ENCODE measurements at places on chromosomes 13 and 19. TPM values are rescaled to one million over a fixed set of nuclear protein-coding genes. Genes with fewer than 3 reads are reported as not detected.

DNA sequence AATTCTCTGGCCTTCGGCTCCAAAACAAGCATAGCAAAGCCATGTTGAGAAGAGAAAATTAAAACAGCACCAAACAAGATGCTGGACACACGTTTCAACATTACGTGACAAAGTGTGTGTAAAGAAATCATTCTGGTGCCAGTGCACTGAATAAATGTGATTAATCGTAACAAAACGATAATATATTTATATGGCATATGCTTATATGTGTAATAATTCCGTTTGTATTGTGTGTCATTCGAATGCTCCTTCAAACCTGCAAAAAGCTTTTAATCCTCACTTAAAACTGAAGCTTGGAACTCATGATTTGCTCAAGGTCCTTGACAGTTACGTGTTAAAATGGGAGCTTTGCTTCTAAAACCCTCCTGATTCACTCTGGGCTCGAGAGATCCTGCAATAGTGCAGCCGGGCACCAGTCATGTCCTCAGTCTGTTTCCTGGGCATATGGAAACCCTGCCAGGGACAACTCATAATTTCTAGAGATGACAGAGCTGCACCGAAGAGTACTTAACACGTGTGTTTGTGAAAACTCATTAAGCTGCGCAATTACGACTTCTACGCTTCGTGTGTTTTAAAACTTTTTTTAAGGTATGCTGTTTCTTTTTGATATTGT lies 731 bp upstream of the AKAP8L start:
- DNase-seq, result no peak

DNA sequence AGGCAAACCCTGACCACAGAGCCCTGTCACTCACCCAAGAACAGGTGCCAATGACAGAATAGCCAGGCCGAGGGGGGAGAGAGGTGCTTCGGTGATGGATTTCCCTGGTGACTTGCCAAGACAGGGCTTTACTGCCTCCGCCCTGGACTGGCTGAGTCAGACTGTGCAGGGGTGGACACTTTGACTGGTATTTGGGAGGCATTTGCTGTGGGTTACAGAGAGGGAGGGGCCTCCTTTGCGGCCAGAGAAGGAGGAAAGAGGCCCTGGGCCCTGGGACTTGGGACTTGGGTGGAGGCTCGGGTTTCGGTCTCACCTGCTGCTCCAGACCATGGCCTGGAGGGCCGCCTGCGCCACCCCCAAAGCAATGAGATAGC lies 4.6 kb upstream of the EPS8L1 start:
- DNase-seq, result no peak

- no peak for DNase-seq
Measured at GRCh38 chr13:23550163-23550562, 20.0 kb upstream of the TNFRSF19 start.

- DNase-seq, result no peak
Measured at GRCh38 chr13:78030341-78030896, 111.8 kb upstream of the EDNRB start.

- no peak for DNase-seq
Measured at GRCh38 chr19:38047641-38048040, 140.6 kb downstream of the SIPA1L3 start.

Gene RFPL4A
- not detected for total RNA-seq

DNA sequence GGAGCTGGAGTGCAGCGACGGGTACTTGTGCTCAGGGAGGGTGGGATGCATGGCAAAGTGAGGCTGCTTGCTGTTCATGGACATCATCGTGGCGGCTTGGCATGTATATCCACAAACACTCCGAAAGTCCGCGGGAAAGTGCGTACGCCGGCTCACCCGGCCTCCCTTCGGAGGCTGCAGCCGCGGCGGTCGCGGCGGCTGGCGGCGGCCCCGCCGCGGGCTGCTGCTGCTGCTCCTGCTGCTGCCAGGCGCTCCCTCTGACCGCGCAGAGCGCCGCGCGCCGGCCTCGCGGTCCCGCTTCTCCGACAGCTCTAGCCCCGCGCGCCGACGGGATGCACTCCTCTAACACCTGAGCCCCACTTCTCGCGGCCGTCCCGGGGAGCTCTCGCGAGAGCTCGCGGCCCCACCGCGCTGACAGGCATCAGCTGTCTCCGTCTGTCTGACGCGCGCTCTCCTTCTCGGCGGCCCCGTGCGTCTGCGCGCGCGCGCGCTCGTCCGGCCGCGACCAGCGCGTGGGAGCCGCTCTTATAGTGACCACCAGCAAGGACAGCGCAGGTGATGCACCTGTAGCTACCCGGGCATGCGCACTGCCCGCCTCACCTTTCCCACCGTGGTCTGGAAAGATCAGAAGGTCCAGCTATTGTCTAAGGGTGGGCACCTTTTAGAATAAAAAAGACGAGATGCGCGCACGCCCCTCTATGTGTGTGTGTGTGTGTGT lies at the start of gene POU4F1:
TSS of gene POU4F1 (minus strand) at position 313 of the 718 bp plus-strand sequence. CDS start at position 87, 226 bp downstream.
- no peak for DNase-seq

DNA sequence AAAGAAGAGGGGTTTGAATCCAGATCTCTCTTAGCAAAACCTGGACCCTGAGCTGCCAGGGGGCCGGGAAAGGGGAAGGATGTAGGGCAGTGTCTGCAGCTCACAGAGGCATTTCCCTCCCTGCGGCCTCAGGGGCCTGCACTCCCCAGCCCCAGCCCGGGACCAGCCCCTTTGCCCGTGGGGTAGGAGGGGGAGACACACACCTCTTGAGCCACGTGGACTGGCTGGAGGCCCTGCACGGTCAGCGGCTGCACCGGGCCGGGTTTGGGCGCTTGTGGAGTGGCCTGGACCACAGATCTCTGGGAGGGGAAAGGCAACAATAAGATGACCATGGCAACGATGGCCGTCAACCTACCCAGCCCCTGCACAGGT lies 26.9 kb downstream of the RFX1 start:
- DNase-seq, result no peak

DNA sequence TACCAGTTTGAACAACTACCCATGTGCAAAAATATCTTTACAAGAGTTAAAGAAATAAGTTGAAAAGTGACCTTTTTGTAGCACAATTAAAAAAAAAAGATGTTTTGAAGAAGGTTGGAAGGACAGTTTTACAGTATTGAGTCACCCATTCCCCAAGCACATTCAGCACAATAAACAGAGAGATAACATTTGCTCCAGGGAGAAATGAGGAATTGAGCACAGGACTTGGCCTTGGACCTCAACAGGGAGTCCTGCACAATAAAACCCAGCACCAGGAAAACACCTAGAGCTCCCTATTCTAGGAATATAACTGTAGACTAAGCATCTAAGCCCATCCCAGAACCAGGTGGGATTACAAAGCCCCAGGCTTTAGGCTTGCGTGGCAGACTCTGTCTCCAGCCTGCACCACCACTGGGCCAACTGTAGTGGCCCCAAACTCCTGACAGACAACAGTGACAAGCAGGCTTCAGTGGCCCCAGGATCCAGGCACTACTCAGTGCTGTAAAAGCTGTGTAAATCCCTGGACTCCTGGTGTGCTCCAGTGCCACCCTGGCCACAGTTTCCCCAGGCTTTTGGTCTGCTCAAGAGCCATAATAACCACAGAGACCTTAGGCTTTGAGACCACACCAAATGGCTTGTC lies 857.2 kb downstream of the SLITRK1 start:
- DNase-seq, result no peak

DNA sequence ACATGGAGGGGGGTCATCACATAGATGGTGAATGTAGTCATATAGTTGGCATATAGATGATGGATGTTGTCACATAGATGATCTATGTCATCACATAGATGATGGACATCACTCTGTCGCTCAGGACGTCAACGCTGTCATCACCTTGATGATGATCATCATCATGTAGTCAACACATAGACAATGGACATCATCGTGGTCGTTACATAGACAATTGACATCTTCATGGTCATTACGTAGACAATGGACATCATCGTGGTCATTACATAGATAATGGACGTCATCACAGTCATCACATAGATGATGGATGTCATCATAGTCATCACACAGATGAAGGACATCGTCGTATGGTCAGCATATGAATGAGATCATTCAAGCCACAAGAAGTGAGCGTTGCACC lies 28.6 kb upstream of the SLC15A1 start:
- peak; percentile 6 for DNase-seq

DNA sequence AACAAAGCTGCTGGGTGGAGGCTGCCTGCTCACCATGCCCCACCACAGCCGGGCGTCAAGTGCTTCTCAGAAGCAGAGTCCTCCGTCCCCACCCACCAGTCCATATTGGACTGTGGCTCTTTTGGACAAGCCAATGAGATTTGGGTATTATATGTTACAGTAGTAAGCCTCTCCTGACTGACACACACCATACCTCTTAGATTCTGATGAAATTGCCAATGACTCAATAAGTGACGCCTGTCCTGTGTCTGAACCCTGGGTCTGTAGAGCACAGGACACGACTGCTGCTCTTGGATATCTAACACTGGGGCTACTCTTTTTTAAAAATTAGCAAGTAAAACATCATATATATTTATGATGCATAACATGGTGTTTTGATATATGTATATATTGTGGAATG lies 44.8 kb upstream of the UBAC2 start:
- no peak for DNase-seq

Gene SLC25A41
- not detected for total RNA-seq

- peak; percentile 2 for DNase-seq
Measured at GRCh38 chr13:24734950-24735349, 29.0 kb upstream of the RNF17 start.

DNA sequence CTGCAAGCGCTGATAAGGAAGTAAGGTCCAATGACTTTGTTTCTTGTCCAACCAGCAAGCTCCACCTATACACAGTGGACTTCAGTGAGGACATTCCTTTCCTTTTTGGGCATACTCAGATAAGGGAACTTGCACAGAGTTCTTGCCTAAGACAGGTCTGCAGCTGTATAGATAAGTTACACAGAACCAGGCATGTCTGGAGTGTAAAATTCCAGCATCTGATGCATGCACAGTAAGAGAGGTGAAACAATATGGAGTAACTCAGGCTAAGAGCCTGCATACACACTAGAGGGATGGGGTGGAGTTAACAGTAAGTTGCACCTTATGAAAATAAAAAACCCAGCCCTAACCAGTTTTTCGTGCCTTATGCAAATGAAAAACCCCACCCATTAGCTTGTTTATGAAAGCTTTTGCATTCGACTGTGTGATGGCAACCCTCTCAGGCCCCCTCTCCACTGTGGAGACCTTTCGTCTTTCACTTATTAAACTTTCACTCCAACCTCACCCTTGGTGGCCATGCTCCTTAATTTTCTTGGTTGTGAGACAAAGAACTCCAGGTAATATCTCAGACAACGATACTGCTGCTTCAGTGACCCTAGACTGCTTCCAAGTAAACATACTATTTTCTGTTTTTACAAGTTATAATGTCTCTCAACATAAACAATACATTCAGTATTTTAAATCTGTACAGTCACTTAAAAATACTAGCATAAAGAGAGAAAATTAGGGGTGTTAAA lies 2859.0 kb upstream of the PCDH20 start:
- no peak for DNase-seq

GRCh38 chr13:27516103-27516502 lies 65.7 kb upstream of the MTIF3 start:
- no peak for DNase-seq

GRCh38 chr13:107586216-107586615 lies 629.1 kb downstream of the LIG4 start:
- no peak for DNase-seq

DNA sequence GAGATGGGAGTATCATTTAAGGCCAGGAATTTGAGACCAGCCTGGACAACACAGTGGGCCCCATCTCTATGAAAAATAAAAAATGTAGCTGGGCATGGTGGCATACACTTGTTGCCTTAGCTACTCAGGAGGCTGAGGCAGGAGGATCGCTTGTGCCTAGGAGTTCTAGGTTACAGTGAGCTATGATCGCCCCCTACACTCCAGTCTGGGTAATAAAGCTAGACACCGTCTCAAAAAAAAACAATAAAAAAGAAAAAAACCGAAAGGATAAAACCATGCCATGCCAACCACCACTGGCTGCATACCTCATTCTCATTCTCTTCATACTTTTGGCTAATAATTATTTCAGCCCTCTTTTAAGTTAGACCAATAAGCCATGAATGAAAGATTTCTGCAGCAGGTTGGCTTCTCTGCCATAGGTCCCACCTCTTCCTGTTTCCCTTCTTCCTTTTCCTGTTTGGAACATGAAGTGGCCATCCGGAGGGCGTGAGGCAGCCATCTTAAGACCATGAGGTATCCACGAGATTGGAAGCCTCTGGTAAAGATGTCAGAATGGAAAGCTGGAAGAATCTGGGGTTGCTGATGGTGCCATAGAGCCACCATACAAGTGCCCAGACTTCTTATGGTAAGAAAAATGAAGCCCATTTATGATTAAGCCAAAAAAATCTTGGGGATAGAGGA lies 171.3 kb downstream of the CACNA1A start:
- DNase-seq, result no peak

GRCh38 chr13:99297331-99297730 lies 9.9 kb downstream of the GPR183 start:
- DNase-seq, result no peak

- no peak for DNase-seq
Measured at GRCh38 chr19:33320636-33321035, 18.3 kb upstream of the CEBPA start.

DNA sequence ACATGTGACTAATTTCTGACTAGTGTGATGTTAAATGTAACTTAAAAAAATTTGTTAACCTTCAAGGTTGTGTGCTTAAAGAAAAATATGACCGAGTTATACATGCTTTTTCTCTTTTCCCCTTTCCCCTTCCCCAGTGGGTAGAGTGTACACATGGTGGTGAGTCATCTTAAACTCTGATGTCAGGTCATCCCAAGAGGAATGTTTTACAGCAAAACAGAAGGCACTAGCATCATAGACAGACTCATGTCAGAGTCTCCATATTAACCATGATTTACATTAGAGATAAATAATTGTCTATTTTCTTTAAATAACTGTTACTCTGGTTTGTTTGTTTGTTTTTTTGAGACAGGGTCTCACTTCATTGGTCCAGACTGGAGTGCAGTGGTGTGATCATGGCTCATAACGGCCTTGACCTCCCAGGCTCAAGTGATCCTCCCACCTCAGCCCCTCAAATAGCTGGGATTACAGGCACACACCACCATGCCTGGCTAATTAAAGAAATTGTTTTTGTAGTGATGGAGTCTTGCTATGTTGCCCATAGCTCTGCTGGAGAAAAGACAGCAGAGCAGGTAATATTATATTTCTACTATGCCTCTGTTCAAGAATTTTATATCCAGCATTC lies 160.4 kb upstream of the PCDH9 start:
- DNase-seq, result no peak

GRCh38 chr19:51108805-51109146 lies 567 bp upstream of the CTU1 start:
- no peak for DNase-seq

- no peak for DNase-seq
Measured at GRCh38 chr13:33111414-33112110, 95.3 kb downstream of the KL start.

DNA sequence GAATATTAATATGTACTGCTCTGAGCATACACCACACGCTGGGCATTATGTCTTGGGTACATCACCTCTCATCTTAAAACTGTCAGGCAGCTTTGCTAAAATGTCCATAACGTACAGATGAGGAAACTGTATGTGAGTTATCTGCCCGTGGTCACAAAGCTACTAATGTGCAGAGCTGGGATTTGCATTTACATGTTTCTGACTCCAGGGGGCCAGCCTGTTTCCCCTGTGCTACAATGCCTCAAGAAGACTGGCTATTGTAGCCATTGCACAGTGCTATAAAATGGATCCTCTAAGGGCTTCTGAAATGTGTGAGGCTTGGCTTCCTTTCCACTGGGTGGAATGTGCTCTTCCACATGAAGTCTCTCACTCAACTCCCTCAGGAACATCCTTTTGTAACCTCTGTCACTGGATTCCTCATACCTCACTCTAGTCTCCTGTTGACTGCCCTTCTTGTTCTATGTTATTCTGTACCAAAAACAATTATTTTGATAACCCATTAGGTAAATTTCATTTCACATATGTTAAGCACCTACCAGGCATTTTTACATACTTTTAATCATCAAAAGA lies 95.6 kb upstream of the HTR2A start:
- DNase-seq, result no peak

Measured in Peyer's patch (tissue), 4 donors.